Fibroblast of skin of back (primary cell): ENCODE measurements at places on chromosomes 11 and 22.
A peak's percentile ranks its signal among the peaks of the same experiment; 100 is the strongest.

GRCh38 chr22:37669586-37669985 lies 5.8 kb upstream of the LGALS1 start:
- peak; percentile 32 for DNase-seq

DNA sequence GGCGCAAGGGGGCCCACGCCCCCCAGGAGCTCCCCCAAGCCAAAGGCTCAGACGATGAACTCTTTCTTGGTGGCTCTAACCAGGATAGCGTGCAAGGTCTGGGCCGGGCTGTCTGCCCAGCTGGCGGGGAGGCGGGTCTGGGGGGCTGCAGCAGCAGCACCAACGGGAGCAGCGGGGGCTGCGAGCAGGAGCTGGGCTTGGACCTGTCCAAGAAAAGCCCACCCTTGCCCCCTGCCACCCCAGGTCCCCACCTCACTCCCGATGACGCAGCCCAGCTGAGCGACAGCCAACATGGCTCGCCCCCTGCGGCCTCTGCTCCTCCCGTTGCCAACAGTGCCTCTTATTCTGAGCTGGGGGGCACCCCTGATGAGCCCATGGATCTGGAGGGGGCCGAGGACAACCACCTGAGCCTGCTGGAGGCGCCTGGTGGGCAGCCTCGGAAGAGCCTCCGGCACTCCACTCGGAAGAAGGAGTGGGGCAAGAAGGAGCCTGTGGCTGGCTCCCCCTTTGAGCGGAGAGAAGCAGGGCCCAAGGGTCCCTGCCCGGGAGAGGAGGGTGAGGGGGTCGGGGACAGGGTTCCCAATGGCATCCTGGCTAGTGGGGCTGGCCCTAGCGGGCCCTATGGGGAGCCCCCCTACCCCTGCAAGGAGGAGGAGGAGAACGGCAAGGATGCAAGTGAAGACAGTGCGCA lies 21.6 kb upstream of the TMEM191C start:
- DNase-seq: no peak

GRCh38 chr11:66958956-66959274 lies 732 bp upstream of the PC start:
- no peak for DNase-seq

GRCh38 chr11:118771547-118772288 lies 19.2 kb downstream of the DDX6 start:
- DNase-seq: no peak

- DNase-seq: peak; percentile 1
These were observed 69.2 kb downstream of the KIF18A start for GRCh38 chr11:28038775-28039174.

- DNase-seq: no peak
These were observed 13.2 kb upstream of the USP18 start for GRCh38 chr22:18136563-18137320.

DNA sequence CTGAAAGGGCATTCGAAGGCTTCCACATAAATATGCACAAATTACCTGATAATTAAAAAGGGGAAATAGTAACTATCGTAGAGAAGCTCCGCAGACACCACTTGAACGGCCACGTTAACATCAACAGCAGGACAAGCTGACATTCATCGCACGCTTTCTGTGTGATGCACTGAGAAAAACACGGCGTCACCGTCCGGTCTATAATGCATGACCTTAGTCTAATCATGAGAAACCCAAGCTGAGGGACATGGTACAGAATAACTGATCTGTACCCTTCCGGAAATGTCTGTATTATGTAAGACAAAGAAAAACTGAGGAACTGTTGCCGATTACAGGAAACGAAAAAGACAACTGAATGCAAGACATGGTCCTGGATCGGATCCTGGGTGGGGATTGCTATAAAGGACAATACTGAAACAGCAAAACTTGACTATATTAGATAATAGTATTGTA lies 678 bp upstream of the RANGAP1 start:
- DNase-seq: peak; percentile 50

GRCh38 chr22:45703758-45704157 lies 32.1 kb downstream of the ATXN10 start:
- no peak for DNase-seq

GRCh38 chr11:127136438-127136837 lies 135.9 kb upstream of the KIRREL3 start:
- DNase-seq: no peak

DNA sequence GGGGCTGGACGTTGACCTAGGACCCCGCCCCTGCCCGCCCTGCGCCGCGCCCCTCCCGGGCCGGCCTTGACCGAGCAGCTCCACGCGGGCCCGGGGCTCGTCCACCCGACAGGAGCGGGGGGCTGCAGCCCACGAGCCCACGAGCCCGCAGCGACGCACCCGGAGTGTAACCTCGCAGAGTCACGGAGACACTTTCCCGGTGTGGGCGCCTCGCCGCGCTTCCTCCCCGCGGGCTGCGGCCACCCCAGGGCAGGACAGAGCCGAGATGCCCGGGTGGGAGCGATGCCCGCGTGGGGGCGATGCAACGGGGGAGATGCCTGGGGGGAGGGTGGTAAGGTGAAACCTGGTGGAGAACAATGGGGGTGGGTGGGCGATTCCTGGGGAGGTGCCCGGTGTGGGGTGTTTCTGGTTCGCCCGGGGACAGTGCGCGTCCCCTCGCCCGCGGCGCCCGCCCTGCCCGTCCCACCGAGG lies 4.9 kb upstream of the ZBED4 start:
- DNase-seq: no peak

GRCh38 chr11:2381494-2382128 lies 4.5 kb downstream of the CD81 start:
- DNase-seq: no peak

GRCh38 chr11:17393472-17393871 lies 5.0 kb upstream of the KCNJ11 start:
- no peak for DNase-seq
